A549 treated with CORT108297 at 1 μM for 4 hours (cell line): ENCODE measurements at places on chromosomes 12 and 14. TPM values are rescaled to one million over a fixed set of nuclear protein-coding genes. Genes with fewer than 3 reads are reported as not detected.

The RNASE4 gene
- 5.5 to 8.9 TPM (median 8.1 TPM) in 5 replicates for total RNA-seq

The ADCY6 gene
- 11.9 to 16.6 TPM (median 16.2 TPM) in 5 replicates for total RNA-seq

The PRH1 gene
- total RNA-seq, result 1.7 to 4.2 TPM (median 2.7 TPM) in 5 replicates

The SRRM4 gene
- not detected in 5 replicates for total RNA-seq

The CACNA2D4 gene
- total RNA-seq, result not detected in 5 replicates
